ENCODE measurements at places on chromosomes 6 and 20. TPM values are rescaled to one million over a fixed set of nuclear protein-coding genes. Genes with fewer than 3 reads are reported as not detected.

DNA sequence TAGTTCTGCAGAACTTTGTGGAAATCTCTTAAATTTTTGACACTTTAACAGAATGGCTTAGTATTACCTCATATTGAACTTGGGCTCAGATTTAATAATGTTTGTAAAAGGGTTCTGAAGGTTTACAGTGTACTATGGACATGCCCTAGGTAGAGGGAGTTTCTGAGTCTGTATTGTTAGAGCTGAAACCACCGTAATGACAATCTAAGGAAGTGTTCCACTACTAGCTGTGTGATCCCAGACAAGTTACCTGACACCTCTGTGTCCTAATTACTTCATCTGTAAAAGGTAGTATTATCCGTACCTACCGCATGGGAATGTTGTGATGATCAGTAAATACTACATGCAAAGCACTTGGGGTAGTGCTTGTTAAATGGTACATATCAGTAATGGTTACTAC is 86.9 kb downstream of the RREB1 start:
- no peaks in the 10 kb centered on the region for H3K27me3 ChIP-seq
- peaks cover 4% of the 10 kb centered on the region for H3K4me1 ChIP-seq
- no peak overlapping the region for H3K27ac ChIP-seq
- H3K36me3 ChIP-seq: no peaks in the 10 kb centered on the region
- no peak overlapping the region for H3K4me3 ChIP-seq

DNA sequence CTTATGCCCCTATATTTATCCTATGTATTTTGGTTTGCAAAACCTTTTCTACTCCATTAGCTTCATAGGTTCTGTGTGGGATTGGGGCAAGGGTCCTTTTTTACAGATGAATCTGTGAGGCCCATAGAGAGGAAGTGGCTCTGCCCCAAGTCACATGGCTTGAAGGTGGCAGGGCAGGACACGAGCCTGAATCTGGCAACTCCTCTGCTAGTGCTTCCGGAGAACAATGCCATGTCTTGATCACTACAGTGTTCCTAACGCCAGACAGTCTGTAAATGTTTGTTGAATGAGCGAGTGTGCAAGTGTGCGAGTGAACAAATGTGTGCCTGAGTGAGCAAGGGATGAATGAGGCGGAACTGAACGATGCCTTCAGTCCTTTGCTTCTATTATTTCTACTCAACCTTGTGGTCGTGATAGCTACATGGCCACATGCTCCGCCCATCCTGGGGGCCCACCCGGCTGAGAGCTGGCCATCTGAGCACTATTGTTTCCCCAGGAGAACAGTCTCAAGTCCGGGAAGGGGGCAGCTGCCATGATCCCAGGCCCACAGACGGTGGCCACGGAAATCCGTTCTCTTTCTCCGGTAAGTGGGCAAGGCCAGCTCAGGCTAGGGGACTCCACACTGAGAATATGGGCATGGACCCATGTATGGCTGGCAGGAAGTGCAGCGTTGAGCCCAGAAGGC is 17.8 kb upstream of the AAR2 start:
- H3K36me3 ChIP-seq: no peaks in the 10 kb centered on the region
- H3K27me3 ChIP-seq: no peaks in the 10 kb centered on the region
- no peaks in the 10 kb centered on the region for H3K4me1 ChIP-seq

DNA sequence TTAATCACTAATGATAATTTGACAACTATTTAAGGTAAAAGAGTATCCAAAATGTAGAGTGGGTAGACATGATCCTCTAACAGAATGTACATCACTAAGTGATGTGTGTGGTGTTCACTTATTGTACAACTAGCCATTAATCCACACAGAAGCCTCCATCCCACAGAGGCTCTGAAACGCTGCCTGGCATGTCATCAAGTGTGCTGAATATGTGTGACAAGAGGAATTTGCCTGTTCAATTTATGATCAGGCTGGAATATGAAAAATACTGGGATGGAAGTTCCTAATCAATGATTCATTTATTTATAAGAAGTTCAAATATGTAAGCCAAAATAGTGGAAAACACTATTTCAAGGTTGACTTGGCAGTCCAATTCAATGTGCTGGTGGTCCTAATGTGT is 72.4 kb downstream of the BACH2 start:
- H3K36me3 ChIP-seq: no peaks in the 10 kb centered on the region
- H3K4me1 ChIP-seq: no peaks in the 10 kb centered on the region
- H3K27me3 ChIP-seq: no peaks in the 10 kb centered on the region
- DNase-seq: no peak
- no peak overlapping the region for H3K27ac ChIP-seq

HLA-DRB5 gene
- 8.8 TPM for total RNA-seq

DNA sequence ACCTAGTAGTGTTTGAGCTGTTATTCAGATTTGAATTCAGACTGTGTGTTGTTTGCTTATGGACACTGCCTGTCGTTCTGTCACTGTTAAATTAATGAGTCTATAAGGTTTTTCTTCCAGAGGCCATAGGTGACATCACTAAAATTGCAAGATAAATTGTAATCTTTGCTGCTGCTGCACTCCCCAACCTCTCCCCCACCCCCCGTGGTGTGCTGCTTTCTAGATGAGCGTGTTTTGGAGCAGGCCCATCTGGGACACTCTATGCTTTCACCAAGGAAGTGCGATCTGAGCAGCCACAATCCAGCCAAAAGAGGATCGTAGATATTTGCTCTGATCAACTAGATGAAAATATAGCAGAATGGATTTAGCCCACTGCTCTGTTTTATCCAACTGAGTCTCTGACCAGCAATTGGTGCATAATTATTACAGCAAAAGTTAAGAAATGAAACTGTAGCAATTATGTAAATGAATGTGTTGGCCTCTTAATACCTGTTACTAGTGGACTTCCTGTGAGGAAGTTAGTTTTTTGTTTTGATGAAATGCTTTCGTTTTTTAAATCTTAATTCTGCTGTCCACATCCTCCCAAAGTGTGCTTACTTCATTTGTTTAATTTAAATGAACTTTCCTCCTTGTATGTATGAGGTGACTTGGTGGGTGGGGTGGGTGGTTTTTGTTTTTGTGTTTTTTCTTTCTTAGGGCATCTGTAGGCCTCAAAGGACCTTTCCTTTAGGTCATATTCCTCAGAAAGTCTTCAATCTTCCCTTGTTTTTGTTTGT is 58.1 kb downstream of the RPRD1B start:
- peaks cover 4% of the 10 kb centered on the region for H3K36me3 ChIP-seq
- no peaks in the 10 kb centered on the region for H3K27me3 ChIP-seq
- no peaks in the 10 kb centered on the region for H3K4me1 ChIP-seq
- H3K27ac ChIP-seq: no peak overlapping the region
- no peak for DNase-seq

GRCh38 chr6:165556116-165556843 is 106.8 kb downstream of the PDE10A start:
- no peak for DNase-seq
- no peak overlapping the region for H3K4me3 ChIP-seq
- no peaks in the 10 kb centered on the region for H3K36me3 ChIP-seq
- H3K4me1 ChIP-seq: no peaks in the 10 kb centered on the region
- no peaks in the 10 kb centered on the region for H3K27me3 ChIP-seq
- no peak overlapping the region for H3K27ac ChIP-seq

- DNase-seq: no peak
- no peak overlapping the region for H3K27ac ChIP-seq
- H3K4me3 ChIP-seq: no peak overlapping the region
- H3K36me3 ChIP-seq: no peaks in the 10 kb centered on the region
- no peaks in the 10 kb centered on the region for H3K27me3 ChIP-seq
- no peaks in the 10 kb centered on the region for H3K4me1 ChIP-seq
Measured at GRCh38 chr6:125236536-125237327, 65.0 kb downstream of the HDDC2 start.

- H3K4me1 ChIP-seq: no peaks in the 10 kb centered on the region
- H3K27me3 ChIP-seq: no peaks in the 10 kb centered on the region
- H3K36me3 ChIP-seq: no peaks in the 10 kb centered on the region
- DNase-seq: no peak
Measured at GRCh38 chr6:42185597-42185996, 9.2 kb downstream of the GUCA1B start.

- H3K4me3 ChIP-seq: no peak overlapping the region
- no peak overlapping the region for H3K27ac ChIP-seq
- no peaks in the 10 kb centered on the region for H3K36me3 ChIP-seq
- no peaks in the 10 kb centered on the region for H3K4me1 ChIP-seq
- DNase-seq: no peak
Measured at GRCh38 chr6:16639684-16640480, 121.4 kb downstream of the ATXN1 start.

- no peaks in the 10 kb centered on the region for H3K27me3 ChIP-seq
- no peaks in the 10 kb centered on the region for H3K4me1 ChIP-seq
- no peak for DNase-seq
- no peak overlapping the region for H3K4me3 ChIP-seq
- no peaks in the 10 kb centered on the region for H3K36me3 ChIP-seq
- peak overlapping the region; percentile 76 for H3K27ac ChIP-seq
Measured at GRCh38 chr6:150686566-150686965, 86.9 kb downstream of the PLEKHG1 start.

DNA sequence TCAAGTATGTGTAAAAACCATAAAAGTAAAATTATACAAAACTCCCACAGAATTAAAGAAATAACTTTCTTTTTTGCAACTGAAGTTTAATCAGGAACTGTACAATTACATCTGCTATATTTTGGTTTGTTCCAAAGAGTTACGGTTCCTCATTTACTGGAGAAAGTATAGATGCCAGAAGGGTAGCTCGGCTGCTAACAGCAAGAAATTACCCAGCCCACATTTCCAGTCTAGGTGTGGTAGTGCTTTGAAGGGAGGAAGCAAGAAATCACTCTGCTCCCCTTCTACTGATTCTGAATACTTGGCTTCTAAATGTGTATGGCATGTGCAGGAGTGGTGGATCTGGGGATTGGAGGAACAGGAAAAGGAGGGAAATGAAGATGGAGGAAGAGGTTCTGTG is 441.3 kb downstream of the CDC5L start:
- H3K27ac ChIP-seq: no peak overlapping the region
- no peaks in the 10 kb centered on the region for H3K4me1 ChIP-seq
- DNase-seq: no peak
- no peak overlapping the region for H3K4me3 ChIP-seq

DNA sequence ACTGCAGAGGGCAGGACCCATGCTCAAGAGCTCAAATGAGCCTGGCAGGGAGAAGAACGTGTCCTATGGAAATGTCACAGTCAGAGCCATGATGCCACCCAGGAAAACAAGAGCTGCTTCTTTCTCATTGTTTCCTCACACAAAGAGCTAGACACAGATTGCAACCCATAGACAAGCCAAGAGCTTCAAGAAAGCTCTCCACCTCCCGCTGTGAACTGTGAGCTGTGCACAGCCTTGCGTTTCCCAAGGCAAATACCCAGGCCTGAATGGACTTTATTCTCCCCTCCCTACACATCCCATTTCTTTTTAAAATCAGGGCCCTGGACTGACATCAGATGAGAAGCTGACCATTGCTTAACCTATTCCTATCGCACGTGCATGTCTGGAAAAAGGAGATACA is 388.8 kb downstream of the RNGTT start:
- H3K36me3 ChIP-seq: no peaks in the 10 kb centered on the region
- H3K27ac ChIP-seq: no peak overlapping the region
- no peak for DNase-seq
- no peaks in the 10 kb centered on the region for H3K27me3 ChIP-seq
- no peaks in the 10 kb centered on the region for H3K4me1 ChIP-seq
- H3K4me3 ChIP-seq: no peak overlapping the region
